Kidney capillary endothelial cell (primary cell): ENCODE measurements at places on chromosomes 2 and 18.

GRCh38 chr2:40364151-40364874 lies 87.6 kb downstream of the SLC8A1 start:
- DNase-seq = no peak

- DNase-seq = peak; percentile 62
Observed at GRCh38 chr2:190979906-190980629, 33.9 kb downstream of the STAT1 start.

DNA sequence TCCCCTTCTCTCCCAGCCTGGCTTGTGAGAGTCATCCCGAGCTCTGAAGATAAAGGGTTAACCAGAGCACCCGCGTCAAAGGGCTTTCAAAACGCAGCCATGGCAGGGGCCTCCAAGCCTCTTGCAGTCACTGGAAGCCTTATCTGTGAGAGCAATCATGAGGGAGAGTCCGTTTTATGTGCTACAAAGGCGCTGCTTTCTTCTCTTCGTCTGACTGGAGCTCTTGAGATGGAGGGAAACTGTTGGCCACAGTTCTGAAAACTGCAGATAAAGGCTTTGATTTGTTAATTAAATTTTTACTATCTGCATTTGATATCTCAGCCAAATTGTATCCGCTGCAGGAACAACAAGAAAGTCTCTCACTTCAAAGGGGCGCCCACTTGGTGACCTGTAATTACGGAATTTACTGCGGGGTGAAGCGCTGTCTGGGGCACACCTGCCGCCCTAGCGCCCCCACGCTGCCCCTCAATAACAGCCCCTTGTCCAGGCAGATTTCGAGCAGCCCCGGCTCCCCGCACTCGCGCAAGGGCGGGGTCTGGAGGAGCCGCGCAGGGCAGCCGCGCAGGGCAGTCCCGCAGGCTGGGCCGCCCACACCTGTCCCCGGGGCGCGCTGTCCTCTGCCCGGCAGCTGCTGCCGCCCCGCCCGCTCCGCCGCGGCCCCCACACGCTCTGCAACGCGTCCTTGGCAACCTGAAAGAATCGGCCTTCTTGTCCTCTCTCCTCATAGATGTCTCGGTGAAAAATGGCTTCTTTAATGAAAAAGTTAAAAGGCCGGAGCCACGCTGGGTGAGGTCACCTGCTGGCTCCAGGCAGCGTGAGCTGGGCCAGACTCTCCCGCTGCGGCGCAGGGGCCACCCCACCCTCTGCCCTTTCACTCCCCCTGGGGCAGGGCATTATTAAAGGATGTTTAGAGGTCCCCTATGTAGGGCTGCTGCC lies 217.9 kb downstream of the VAPA start:
- DNase-seq = no peak

DNA sequence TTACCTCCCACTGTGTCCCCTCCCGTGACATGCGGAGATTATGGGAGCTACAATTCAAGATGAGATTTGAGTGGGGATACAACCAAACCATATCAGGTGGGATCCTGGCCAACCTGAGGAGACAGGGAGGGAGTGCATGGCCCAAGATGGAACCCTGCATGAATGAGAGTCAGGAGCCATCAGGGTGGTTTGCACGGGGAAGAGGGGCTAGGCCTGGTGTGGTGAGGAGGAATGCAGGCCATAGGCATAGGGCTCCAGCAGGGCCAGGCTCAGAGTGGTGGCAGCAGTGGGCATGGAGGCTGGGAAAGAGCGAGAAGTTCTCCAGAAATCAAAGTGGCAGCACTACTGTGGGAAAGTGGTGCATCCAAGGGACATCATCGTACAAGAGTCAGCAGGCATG lies 74.0 kb upstream of the BCL2L11 start:
- DNase-seq = no peak

DNA sequence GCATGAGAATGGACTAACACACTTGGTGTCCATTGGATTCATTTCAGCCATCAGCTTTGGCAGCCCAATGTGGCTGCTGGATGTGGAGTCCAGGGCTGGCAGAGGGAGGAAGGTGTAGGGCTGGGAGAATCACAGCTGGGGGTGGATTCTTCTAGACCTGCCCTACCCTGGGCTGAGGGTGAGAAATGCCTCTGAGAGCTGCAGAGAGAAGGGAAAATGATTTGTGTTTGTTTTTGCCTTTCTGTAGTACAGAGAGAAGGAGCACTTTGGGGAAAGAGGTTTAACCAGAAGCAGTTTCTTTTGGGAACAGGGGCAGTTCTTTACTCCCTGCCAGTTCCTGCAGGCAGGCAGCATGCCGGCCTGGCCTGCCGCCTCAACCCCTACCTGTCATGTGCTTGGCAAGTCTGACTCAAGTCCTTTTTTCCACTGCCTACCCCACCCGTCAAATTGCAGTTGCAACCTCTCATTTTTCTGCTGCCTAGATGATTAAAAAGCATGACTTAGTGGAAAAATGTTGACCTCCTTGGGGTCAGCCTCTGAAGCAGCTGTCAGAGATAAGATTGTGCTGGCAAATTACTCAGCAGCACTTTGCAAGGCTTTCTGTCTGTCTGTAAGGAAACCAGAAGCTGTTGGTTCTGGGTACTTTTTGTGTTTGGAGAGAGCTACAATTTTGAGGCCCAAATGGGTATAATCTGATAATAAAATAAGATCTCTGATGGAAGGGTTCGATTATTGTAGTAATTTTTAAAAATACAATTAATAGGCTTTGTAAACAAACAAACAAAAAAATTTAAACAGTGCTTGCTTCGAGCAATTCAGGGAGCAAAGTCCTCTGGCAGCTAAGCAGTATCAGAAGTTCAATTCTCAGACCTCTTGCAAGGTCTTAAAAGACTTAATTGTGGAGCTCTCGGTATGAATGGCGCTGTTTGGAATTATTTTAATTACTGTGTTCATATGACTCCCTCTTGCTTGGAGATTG lies 21.7 kb downstream of the LBH start:
- peak; percentile 69 for DNase-seq

DNA sequence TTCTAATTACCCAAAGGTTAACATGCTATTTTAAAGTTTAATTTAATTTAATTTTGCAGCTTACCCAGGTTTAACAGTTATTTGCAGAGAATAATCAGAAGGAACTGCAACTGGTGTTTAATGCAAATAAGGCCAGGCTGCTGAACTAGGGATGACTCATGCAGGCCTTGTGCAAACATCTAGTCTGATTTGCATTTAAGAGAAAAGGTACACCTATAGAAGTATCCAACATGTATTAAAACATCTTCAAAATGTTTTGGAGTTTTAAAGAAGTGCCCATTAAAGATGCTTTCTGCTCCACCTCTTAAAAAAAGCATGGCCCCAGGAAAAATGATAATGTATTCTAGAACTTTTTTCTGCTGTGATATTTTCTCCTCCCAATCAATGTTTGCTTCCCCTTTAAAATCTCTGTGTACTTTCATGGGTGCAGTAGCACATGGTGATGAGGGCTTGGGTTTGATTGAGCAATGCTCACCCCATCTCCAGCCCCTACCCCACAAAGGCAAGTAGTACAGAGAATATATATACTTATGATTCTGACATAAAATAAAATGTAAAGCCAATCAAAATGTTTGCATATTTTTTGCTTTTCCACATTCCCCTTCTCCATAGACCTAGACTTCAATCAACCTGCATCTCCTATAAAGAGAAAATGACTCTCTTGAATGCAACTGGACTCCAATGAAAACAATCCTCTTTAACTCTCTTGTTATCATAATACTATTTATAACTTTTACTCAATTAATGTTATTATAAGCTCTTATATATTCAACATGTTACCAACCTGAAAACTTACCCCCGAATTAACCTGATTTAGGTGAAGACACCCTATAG lies 54.1 kb downstream of the ATP8B1 start:
- DNase-seq = no peak

GRCh38 chr18:8767340-8767739 lies 62.0 kb downstream of the MTCL1 start:
- DNase-seq = no peak

GRCh38 chr2:80454628-80455027 lies 150.1 kb upstream of the LRRTM1 start:
- no peak for DNase-seq
